Left ventricle myocardium superior (tissue), 1 donor: ENCODE measurements at places on chromosomes 5 and 9. TPM values are rescaled to one million over a fixed set of nuclear protein-coding genes. Genes with fewer than 3 reads are reported as not detected.

NUDT12 gene
- total RNA-seq: 10.9 TPM

PCDHGA2 gene
- total RNA-seq: 6.0 TPM

HSD17B3 gene
- 0.59 TPM for total RNA-seq

BNC2 gene
- 6.3 TPM for total RNA-seq

ABCA1 gene
- 13.0 TPM for total RNA-seq

SLC34A3 gene
- not detected for total RNA-seq

DNA sequence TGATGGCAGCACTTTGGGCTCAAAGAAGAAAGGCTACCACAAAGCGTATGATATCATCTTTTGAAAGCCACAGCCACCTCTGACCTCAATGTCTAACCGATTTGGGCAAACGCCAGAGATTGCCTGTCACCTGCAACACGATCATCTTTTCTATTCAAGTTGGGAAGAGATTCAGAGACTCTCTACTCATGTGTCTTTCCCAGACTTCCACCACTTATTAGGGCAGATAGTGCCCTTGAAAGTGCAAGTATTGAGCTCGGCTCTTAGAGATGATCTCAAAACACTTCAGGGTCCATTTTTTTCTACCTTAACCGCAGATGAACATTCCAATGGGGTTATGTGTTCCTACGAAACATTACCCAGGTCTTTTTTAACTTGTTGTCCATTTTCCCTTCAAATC, 213.7 kb downstream of the DRD1 start:
- DNase-seq: no peak

- no peak for DNase-seq
These were observed 16.6 kb downstream of the HK3 start for GRCh38 chr5:176882567-176882903.

GRCh38 chr5:38529955-38530646, 26.3 kb downstream of the LIFR start:
- peak; percentile 48 for DNase-seq

GRCh38 chr5:173016598-173017046, 33.1 kb downstream of the ATP6V0E1 start:
- no peak for DNase-seq

GRCh38 chr5:4720831-4721230, 419.3 kb upstream of the ADAMTS16 start:
- DNase-seq: no peak

- no peak for DNase-seq
These were observed 472.0 kb upstream of the WWC1 start for GRCh38 chr5:167819406-167819805.

- no peak for DNase-seq
These were observed 79.2 kb upstream of the PANK3 start for GRCh38 chr5:168658394-168658793.

- DNase-seq: no peak
These were observed 116.0 kb downstream of the CRB2 start for GRCh38 chr9:123471843-123472570.

- no peak for DNase-seq
These were observed 498.5 kb upstream of the TYRP1 start for GRCh38 chr9:12194731-12195130.

GRCh38 chr9:14189578-14189977, 124.4 kb downstream of the NFIB start:
- no peak for DNase-seq

DNA sequence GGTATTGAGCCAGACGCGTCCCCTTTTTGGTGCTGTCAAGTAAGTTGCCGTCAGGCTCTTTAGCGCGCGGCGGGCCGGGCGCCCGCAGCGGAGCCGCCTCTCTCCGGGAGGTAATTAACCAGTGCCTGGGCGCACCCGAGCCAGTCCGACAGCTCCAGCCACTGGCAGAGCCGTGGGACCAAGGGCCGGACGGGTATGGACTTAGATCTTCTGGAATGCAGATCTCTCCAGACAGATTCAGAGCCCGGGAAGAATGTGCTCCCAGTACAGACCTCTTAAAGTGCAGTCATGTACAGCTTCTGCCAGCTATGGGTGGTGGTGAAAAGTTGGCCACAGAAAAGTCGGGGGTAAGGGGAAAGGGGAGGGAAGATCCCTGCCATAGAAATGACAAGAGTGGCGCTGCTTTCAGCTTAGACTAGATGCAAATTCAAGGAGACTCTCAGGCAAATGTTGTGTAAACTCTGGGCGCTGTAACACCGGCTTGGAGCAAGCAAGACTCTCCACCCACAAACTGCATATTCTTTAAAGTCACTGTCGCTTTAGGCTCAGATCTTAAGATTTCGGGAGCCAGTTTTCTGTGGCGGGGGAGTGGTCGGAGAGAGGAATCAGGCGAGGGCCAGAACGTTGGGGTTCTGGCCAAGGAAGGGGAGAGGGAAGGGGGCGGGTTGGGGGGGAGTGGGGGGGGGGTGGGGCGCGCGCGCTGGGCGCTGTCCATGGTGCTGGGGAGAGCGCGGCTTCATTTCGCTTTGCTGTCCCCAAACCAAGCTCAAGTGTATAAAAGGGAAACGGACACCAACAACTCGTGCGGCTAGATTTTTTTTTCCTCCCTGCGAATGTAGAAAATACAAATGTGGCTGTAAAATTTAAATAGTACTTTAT, 29.2 kb downstream of the NR2F1 start:
- DNase-seq: no peak

- peak; percentile 66 for DNase-seq
These were observed 48.3 kb upstream of the EGFL7 start for GRCh38 chr9:136614372-136614922.

GRCh38 chr9:93576258-93577077, at the start of gene PHF2:
Gene PHF2, plus strand, starts transcription at chr9:93576584. Its CDS starts 190 bp downstream, at chr9:93576774.
- DNase-seq: peak; percentile 62

- DNase-seq: no peak
These were observed 1.1 kb upstream of the TSPAN17 start for GRCh38 chr5:176646049-176646706.

- no peak for DNase-seq
These were observed 55.3 kb downstream of the PTBP3 start for GRCh38 chr9:112278152-112278551.
